Breast epithelium (tissue), 4 donors: ENCODE measurements at places on chromosomes 12 and 14. TPM values are rescaled to one million over a fixed set of nuclear protein-coding genes. Genes with fewer than 3 reads are reported as not detected.

GRCh38 chr12:23093488-23093887 is 468.5 kb downstream of the ETNK1 start:
- H3K27ac ChIP-seq = no peak overlapping the region
- DNase-seq = no peak
- H3K4me3 ChIP-seq = no peak overlapping the region
- H3K4me1 ChIP-seq = no peaks in the 10 kb centered on the region

GRCh38 chr12:65496617-65497016 is 218.1 kb downstream of the MSRB3 start:
- H3K36me3 ChIP-seq = no peaks in the 10 kb centered on the region
- peaks cover 3% of the 10 kb centered on the region for H3K4me1 ChIP-seq
- no peak for DNase-seq
- no peak overlapping the region for H3K4me3 ChIP-seq
- H3K27ac ChIP-seq = no peak overlapping the region

Gene CBLN3
- 2.3 TPM for total RNA-seq

GRCh38 chr14:75577090-75577489 is 1.3 kb upstream of the FLVCR2 start:
- H3K27ac ChIP-seq = no peak overlapping the region
- DNase-seq = no peak
- no peaks in the 10 kb centered on the region for H3K36me3 ChIP-seq
- H3K27me3 ChIP-seq = no peaks in the 10 kb centered on the region
- no peak overlapping the region for H3K4me3 ChIP-seq

GRCh38 chr12:28974883-28975282 is 174.2 kb upstream of the FAR2 start:
- H3K4me1 ChIP-seq = no peaks in the 10 kb centered on the region
- no peak overlapping the region for H3K27ac ChIP-seq
- no peaks in the 10 kb centered on the region for H3K36me3 ChIP-seq
- H3K27me3 ChIP-seq = no peaks in the 10 kb centered on the region

DNA sequence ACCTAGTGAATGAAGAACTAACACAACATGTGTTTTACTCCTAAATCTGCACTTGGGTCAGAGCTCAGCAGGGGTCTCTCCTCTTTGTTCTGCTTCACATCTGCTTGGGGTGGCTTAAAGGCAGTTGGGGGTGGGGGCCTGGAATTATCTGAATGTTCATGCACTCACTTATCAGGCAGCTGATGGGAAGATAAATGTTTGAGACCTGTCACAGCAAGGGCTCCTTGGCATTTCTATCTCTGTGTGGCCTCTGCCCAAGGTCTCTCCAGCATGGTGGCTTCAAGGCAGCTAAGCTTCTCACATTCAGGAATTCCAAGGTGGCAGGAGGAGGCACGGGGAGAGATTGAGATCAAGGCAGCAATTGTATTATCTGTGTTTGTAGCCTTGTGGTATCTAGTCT is 6.4 kb upstream of the HMGA2 start:
- peaks cover 17% of the 10 kb centered on the region for H3K27me3 ChIP-seq
- H3K36me3 ChIP-seq = no peaks in the 10 kb centered on the region
- no peak overlapping the region for H3K27ac ChIP-seq
- H3K4me1 ChIP-seq = no peaks in the 10 kb centered on the region
- H3K4me3 ChIP-seq = no peak overlapping the region

DNA sequence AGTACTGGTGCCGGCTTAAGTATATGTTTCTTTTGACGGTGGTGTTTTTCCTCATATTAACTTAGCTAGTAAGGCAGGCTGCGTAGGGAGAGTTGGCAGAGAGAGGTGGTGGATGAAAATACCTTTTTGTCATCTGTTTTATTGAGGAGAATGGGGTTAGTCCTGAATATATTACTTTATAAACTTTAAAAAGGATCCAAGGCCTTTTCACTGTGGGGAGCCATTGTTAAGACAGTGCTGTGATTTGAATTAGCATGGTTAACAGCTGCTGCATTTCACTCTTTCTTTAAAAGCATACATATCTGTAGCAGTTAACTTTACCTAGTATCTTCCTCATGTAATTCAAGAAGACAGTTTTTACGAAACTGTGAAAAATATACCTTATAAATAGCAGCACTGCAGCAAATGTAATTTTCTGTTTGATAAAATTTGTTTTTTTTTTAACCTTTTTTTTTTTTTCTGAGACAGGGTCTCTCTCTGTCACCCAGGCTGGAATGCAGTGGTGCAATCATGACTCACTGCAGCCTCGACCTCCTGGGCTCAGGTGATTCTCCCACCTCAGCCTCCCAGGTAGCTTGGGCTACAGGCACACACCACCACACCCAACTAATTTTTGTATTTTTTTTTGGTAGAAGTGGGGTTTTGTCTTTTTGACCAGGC is 57.1 kb downstream of the AEBP2 start:
- H3K27ac ChIP-seq = no peak overlapping the region
- DNase-seq = no peak
- no peaks in the 10 kb centered on the region for H3K4me1 ChIP-seq
